ENCODE measurements at places on chromosomes 4 and X.

DNA sequence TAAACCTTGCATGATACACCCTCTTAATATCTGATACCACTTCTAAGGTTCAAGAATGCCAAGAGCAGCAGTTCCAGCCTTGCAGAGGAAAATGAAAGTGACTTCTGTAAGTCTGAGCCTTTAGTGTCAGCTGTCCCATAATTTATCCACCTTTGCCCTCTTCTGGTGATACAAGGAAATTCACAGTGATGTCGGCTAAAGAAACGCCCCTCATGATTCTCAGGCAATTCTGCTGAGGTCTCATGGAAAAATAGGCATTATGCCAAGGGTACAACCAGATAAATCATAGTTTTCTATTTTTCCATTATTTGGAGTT, 172.2 kb upstream of the CXCL13 start:
- DNase-seq, result peak; percentile 83

DNA sequence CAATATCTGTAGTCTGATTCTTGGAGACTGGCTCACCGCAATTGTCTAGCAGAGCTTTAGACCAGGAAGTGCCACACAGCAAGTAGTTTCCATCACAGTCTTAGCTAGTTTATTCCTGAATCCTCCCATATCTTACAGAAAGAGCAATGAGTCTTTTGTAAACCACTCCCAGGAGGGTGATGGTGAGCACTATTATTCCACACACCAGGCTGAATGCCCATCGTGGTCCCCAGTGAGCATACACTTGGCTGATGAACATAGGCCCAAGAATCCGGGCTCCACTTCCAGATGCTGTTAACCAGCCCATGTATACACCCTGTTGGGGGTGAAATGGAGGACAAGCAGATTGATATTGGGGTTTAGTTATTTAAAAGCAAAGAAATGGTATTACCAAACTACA, 39.8 kb downstream of the PLK4 start:
- no peak for DNase-seq

DNA sequence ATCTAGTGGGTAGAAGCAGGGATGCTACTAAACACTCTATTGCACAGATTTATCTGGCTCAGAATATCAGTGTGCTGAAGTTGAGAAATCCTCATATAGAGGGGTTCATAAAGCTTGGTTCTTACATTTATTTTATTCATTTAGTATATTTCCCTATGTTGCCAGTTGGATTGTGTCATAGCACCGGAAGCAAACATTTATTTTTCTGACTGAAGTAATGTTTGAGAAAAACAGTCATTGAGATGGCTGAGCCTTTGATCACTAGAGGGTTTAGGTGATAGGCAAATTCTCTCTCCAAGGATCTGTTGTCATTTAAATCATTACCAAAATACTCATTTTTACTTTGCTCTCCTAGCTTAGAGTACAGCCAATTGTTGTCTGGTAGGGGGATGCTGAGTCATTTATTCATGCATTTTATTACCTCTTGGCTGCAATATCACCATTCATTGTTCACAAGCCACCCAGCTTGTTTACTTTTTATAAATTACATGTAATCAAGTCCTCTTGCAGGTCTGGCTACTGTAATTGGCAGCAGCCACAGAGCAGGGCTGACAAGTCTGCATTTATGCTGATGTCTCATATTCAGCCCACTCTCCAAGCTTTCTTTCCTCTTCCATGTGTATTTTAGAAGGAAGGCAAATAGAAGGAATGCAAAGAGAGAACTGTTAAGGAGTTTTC, 15.2 kb downstream of the GAB1 start:
- no peak for DNase-seq

DNA sequence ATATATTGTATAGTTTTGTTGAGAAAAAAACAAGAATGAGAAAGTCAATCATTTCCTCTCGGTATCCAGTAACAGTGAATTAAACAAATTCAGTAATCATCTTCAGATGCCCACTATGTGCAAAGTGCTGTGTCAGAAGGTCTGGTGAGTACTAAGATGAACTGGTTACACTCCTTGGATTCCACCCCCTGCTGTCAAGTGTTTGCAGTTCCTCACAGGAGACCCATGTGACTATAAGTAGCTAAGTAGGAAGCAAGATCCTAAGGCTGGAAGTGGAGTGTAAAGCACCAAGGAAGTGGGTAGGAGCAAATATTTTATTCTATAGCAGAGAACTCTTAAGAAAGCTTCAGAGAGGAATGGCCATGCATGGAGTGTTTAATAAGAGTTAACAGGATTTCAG, 73.6 kb downstream of the SNX25 start:
- peak; percentile 10 for DNase-seq

DNA sequence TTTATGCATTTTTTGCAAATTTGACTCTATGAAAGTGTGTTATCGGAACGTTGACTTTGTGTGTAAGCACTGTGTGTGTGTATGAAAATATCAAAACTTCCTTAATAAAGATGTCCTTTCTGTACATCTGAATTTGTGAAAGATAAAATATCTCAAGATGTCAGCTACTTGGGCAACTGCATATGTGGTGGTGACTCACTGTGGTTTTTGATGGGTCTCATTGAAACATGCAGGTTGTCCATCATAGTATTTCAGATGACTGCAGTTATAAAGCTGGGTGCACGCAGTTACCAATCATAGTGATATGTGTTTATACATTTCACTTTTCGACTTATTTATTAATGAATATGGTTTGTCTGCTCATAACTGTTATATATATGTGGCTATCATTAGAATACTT, 19.7 kb upstream of the BBS12 start:
- DNase-seq, result no peak

DNA sequence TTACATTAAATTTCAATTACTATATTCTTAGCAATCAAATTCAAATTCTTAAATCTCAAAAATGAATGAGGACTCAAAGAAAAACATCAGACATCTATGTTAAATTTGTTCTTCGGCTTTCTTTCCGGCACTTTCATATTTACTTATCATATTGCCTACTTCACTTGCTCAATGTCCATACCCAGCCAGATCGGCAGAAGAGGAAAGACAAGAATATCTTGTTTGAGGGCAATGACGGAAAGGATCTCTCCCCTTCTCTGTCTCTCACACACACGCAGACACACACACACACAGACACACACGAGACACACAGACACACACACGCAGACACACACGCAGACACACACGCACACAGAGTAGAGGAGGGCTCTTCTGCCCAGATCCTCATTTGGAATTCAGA, 13.2 kb upstream of the IRF2 start:
- DNase-seq, result no peak

DNA sequence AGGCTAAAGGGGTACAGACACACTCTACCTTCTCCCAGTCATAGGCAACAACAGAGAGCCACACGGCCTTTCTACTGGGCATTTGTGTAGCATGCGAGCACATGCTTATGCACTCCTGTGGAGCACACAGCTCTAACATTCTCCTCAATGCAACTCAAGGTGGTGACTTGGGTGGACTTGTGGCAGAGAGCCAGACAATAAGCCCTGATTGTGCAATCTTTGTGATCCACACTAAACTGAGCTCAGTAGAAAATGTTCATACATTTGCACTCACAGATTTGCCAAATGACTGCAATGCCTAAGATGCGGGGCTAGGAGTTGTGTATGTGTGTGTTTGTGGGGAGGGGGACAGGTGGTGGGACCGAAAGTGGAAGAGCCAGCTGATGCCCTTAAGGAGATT, 31.4 kb upstream of the SETD7 start:
- no peak for DNase-seq

DNA sequence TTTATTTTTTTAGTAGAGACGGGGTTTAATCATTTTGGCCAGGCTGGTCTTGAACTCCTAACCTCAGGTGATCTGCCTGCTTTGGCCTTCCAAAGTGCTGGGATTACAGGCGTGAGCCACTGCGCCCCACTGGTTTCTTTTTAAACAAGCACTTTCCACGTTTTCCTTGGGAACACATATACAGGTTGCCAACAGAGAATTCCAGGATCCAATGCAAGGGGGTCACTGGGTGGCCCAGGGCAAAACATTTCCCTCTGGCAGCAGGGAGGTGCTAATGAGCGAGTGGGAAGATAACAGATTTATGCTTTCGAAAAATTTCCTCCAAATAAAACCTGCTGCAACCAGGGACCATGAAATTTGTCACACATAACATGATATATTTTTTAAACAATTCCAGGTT, 41.1 kb downstream of the ADRA2C start:
- no peak for DNase-seq

DNA sequence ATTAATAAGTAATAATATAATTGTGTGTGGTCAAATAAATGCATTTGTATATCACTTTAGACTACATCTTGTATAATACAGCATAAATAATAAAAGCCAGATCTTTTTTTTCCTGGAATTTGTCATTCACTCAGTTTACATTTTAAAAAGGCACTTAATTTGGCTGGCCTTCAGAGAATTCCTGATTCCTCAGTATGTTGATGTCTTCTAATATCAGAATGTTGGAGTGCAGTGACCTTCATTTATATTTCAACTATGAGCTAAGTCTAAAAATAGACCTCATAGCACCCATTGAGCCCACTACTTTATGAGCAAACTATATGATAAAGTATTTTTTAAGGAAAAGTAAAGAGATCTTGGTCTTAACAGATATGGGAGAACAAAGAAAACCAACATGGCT, 27.8 kb downstream of the ZNF330 start:
- no peak for DNase-seq

GRCh38 chrX:37846141-37846540, 1.2 kb downstream of the DYNLT3 start:
- DNase-seq, result no peak

DNA sequence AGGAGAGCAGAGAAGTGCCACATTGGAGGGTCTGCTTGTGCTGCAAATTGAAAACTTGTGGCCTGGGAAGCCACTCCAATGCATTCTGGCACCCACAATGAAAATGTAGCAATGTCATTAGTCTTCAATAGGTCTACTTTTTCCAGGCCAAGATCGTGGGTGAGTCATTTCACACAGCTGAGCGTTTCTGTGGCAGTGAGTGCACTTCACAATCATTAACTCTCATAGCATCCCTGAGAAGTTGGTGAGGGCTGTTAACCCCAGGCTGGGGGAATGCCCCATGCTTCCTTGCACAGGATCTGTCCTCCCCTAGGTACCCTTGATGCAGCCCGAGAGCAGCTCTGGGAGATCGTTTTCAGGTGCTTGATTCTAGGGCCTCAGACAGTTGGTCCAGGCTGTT, 196.8 kb upstream of the ATP6AP2 start:
- DNase-seq, result no peak

DNA sequence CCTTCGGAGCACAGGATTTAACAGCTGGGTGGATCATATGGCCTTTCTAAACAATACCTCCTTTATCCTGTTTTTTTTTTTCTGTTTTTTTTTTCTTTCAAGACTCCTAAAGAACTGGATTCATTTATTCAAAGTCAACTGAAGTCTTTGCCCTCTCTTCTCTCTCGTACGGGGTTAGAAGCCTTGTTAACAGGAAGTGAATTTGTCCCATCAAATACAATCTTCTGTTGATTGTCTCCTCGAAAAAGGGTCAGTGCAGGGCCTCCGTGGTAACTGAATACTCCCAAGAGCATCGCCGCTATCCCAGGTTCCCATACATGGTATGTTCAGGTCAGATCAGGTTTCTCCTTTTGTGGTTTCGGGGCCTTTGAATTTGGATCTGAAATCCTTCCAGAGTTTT, 1.8 kb upstream of the TMEM128 start:
- no peak for DNase-seq

GRCh38 chrX:153438532-153438931, 7.3 kb downstream of the TREX2 start:
- DNase-seq, result peak; percentile 28

GRCh38 chr4:138035781-138036258, 206.3 kb downstream of the SLC7A11 start:
- DNase-seq, result peak; percentile 51

DNA sequence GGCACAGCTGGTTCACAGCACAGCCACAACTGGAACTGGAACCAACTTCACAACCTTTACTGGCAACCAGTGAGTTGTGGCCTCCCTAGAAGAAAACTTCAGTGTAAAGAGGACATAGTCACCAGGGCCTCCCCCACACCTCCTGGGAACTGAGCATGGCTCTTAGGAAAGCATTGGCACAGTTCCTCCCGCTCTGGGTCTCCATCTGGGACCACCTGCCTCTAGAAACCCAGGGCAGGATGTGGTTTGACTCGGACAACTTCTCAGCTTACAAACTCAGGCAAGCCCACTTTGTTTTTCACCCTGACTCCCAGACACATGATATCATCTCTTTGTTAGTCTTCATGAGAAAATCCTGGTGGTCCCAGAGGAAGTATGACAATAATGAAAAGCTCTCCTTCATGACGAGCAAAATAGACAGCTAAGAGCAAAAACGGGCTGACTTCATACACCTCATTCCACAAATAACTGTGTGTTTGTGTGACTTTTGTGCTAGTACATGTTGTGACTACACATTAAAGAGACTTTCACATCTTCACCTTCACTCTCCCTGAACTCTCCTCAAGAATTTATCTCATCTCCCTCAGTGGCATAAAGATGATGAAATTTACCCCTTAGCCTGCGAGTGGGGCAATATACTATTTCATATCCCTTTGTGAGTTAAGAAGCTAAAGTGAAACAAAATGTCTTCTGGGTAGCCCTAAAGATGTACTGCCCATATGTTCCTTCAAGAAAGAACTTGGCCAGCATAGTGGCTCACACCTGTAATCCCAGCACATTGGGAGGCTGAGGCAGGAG, 75.4 kb downstream of the SH3KBP1 start:
- DNase-seq, result peak; percentile 60

All from common myeloid progenitor, CD34-positive (primary cell).